ENCODE measurements at places on chromosomes 1 and 21.

DNA sequence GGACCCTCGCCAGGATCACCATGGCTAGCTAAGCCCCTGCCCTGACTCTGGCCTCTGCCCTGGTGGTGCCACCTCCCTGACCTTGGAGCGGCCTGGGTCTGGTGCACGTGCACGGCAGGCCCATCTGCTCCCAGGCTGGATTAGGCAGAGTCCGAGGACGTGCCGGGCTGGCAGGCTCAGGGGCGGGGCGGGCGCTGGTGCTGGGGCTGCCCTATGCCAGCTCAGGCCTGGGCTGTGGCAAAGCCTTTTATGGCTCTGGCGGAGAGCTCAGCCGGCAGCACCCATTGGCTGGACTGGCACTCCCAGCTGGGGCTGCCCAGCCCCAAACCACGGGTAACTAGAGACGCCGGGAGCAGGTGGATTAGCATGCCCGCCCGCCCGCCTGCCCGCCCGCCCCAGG, 17.1 kb upstream of the EDN2 start:
- no peak for DNase-seq

DNA sequence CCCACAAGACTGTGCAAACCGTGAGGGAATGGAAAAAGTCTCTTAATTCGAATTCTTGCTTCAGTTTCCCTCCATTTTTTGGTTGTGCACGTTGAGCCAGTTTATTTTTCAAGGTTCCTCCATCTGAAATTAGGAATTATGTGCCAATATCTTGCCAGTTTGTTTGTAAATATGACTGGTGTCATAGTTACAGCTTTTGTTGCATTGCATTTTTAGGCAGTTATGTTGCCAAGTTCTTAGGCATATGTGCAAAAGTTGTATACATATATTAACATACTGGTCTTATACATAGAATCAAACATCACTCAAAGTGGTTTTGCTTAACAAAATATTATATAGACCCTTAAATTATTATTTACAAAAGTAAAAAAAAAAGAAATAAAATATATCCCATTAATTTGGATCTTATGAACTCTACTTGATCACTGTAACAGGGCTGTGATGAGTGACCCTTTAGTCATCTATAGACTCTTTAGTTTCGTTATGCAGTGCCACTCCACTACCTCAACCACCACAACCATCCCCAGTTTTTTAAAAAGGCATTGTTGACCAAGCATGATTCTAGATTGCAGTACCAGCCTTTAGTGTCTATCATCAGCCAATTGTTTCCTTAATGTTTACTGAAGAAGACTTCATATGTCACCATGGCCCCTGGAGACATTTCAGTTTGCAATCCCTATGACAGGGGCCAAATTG, 20.9 kb upstream of the DYNLT5 start:
- DNase-seq, result no peak

- DNase-seq, result no peak
Measured at GRCh38 chr1:110607536-110608230, 1.5 kb upstream of the KCNA2 start.

- DNase-seq, result no peak
Measured at GRCh38 chr1:26168410-26169197, at the start of gene C1orf232. C1orf232 (minus strand) TSS chr1:26168963; CDS start chr1:26168499, 464 bp downstream.

DNA sequence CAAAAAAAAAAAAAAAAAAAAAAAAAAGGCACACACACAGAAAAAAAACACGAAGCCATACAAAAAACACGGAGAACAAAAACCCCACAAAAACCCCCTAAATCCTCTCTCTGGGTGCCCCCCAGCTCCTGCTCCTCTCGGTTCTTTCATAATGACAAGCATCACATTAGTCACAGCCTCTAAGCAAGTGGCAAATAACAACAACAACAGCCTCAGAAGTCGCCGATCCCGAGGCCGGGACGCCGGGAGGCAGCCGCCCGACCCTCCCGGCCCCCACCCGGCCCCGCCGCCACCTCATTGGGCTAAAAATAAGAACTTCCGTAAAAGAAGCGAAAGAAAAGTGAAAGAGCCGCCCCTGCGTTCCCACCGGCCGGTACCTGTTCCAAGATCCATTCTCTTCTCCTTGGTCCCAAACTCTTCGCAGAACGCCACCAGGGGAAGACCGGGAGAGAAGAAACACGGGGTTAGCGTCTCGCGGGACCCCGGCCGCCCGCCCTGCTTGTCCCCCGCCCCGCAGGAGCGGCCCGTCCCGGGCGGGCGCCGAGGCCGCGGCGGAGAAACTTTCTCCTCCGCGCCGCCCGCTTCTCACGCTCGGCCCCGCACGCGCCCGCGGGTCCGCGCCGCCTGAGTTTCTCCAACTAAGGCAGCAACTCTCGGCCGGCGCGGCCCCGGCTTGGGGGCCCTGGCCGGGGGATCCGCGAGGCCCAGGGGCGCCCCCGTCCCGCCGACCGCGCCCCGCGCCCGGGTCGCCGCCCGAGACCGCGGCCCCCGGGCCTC, 102.8 kb downstream of the CASZ1 start:
- peak; percentile 33 for DNase-seq

- peak; percentile 15 for DNase-seq
Measured at GRCh38 chr21:44765231-44766013, 36.2 kb downstream of the UBE2G2 start.

DNA sequence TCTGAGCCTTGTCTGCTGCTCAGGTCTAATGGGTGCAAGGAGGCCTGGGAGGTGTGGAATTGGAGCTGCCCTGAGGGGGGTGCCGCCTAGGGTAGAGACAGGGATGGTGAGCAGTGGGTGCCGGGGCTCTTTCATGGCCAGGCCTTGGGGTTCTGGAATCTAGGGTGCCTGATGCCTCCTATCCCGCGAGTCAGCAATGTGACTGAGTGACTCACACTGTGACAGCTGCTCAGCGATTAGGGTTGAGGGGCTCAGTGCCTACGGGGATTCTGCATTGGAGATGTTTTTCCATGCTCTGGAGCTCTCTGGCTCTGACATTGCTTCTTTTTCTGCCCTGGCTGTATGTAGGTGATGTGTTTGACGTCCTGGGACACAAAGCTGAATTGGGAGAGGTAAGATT, 16.8 kb downstream of the ATP8B2 start:
- no peak for DNase-seq

GRCh38 chr21:35828161-35828560, 232.2 kb downstream of the SETD4 start:
- DNase-seq, result no peak

DNA sequence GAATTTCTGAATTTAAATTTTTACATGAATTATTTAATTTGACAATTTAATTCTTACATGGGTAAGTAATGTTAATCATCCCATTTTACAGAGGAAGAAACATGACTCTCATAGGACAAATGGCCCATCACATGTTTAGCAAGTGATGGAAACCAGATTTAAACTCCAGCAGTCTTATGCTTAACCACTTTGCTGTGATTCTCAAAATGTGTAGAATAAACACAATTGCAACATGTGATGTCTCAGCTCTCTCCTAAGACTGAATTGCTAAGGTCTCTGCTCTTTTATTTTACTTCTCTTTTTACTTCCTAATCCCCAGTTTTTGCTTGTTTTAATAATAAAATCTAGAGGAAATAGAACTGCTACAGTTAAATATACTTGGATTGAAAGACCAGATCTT, 42.8 kb downstream of the HS2ST1 start:
- no peak for DNase-seq

DNA sequence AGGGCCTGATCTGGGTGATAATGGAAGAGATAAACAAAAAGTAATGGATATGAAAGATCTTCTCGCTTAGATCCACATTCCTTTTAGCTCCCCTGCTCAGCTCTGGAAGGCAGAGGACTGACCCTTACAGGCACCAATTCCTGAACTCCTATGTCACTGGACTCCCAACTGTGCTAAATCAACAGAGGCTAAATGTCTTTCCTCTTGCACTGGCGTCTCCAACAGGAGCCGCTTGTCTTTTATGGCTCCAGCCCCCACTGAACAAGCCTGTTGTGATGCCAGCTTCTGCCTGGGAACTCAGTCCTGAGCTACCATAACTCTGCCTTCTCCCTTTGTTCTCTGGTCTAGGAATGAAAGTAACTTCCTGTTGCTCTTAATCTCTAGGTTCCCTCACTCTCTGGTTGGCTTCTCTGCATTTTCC, 142.1 kb upstream of the COL11A1 start:
- no peak for DNase-seq

- DNase-seq, result no peak
Measured at GRCh38 chr1:94738371-94738770, 81.8 kb upstream of the SLC44A3 start.

GRCh38 chr1:114009393-114009792, 30.1 kb downstream of the OLFML3 start:
- no peak for DNase-seq

GRCh38 chr1:113887402-113888175, at the start of gene BCL2L15:
BCL2L15 (minus strand) TSS chr1:113887581; CDS start chr1:113887375, 206 bp downstream.
- no peak for DNase-seq

- DNase-seq, result peak; percentile 82
Measured at GRCh38 chr1:26321315-26322041, 3.7 kb downstream of the CD52 start.

- DNase-seq, result peak; percentile 64
Measured at GRCh38 chr1:960363-961131, at the start of gene KLHL17. KLHL17 (plus strand) TSS chr1:960584; CDS start chr1:960694, 110 bp downstream.

- DNase-seq, result no peak
Measured at GRCh38 chr21:36914244-36915013, 52.0 kb downstream of the HLCS start.

DNA sequence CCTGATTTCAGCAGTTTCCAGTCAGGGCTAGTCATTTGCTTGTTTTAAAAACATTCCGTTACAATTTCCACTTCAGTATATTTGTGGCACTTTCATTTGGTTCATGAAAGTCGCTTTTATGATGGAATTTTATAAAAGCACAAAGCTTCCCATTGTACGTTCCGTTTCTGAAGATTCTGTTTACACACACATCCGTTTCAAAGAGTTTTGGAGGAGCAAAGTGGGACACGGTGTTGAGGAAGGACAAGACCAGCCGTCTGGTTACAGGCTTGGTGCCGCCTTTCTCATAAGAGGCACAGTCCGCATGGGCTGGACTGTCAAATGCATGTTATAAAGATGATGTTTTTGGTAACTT, 60.3 kb downstream of the FAAP20 start:
- no peak for DNase-seq

DNA sequence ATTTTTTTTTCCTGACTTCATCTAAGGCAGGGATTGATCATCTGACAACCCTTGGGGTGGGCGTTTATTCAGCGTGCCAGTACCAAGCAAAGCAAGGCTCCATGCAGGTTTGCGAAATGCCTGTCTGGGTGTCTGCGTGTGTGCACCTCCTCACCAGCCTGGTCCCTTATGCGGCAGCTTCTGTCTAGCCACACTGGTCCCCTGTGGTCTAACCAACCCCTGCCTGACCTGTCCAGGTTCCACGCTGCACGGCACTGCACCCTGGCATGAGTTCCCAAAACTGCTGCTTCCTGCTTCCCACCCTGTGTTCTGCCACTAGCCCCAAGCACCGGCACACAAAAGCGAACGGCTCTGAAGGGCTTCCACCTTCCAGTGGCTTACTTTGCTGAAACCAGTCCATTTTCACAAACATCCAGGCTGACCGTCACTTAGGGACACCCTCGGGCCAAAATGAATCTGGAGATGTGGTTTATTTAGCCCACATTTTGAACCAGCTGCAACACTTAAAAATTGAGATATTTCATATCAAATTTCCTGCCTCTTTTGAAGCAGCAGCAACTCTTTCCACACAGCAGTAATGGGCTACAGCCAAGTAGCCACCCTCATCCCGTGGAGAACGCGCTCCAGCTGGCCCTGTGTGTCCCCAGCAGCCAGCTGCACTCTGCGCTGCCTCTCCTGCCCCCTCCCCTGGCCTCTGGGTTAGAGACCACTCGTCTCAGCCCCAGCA, 55.7 kb downstream of the HLCS start:
- no peak for DNase-seq

GRCh38 chr1:38301040-38301439, 254.4 kb upstream of the POU3F1 start:
- no peak for DNase-seq

GRCh38 chr21:32597205-32597604, 11.9 kb upstream of the TCP10L start:
- DNase-seq, result no peak

GRCh38 chr1:1612104-1612400, 3.2 kb upstream of the MIB2 start:
- DNase-seq, result no peak

- no peak for DNase-seq
Measured at GRCh38 chr1:55500601-55501000, 285.4 kb upstream of the USP24 start.

GRCh38 chr1:9120312-9120958, 8.5 kb downstream of the GPR157 start:
- no peak for DNase-seq

DNA sequence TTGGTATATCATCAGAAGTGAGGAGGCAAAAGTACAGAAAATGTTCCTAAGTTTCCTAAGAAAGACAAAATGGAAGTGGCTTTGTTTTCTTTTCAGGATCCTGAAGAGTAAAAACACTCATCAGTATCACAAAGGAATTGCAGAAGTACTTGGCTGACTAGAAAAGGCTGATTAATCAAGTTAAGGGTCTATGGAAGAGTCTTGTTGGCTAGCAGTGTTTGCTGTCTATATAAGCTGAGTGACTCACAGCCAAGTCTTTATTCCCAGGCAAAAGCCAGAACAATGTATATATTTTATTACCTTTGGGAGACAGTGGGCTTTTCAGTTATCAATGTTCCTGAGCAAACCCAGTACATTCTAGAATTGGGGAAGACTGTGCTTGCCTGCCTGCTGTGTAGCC, 777.0 kb downstream of the PLA2G4A start:
- DNase-seq, result no peak

- no peak for DNase-seq
Measured at GRCh38 chr1:3558036-3558726, 53.1 kb downstream of the MEGF6 start.

DNA sequence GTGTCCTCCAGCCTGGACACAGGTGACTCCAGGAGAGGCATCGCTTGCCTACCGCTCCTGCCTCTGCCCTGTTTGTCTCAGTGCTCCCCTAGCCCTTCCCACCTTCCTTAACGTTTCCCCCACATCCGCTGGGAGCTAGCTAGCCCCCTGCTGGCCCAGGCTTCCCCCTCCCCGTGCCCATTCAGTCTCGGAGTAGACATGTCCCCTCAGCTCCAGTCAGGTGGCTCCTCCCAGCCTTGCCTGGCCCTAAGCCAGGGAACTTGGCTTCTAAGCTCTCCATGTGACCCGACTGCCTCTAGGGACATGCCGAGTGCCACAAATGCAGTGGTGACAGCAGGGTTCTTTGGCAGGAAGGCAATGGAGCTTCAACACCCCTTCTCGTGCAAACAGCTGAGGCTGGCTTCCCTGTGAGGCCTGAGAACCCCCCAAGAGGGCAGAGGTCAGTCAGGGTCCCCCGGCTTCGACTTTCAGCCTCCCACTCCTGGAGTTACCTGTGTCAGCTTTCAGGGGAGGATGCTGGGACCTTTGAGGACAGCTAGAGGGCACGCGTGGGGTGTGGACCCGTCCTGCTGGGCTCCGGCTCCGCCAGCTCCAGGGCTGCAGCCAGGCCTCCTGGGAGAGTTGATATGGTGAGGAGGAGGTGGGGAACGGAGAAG, 16.2 kb downstream of the DRAXIN start:
- no peak for DNase-seq

GRCh38 chr1:197388801-197389200, 120.7 kb downstream of the CRB1 start:
- no peak for DNase-seq

GRCh38 chr1:196355206-196355786, 252.9 kb downstream of the KCNT2 start:
- no peak for DNase-seq

Data from stimulated activated CD8-positive, alpha-beta memory T cell treated with anti-CD3 and anti-CD28 coated beads, Interleukin-12 subunit alpha, Interleukin-12 subunit beta, amount 100 ng/mL, for 4 hours (primary cell).